ENCODE measurements at places on chromosomes 12 and 14.

- peak; percentile 27 for DNase-seq
These were observed 114.2 kb downstream of the TTC6 start for GRCh38 chr14:37709419-37710195.

DNA sequence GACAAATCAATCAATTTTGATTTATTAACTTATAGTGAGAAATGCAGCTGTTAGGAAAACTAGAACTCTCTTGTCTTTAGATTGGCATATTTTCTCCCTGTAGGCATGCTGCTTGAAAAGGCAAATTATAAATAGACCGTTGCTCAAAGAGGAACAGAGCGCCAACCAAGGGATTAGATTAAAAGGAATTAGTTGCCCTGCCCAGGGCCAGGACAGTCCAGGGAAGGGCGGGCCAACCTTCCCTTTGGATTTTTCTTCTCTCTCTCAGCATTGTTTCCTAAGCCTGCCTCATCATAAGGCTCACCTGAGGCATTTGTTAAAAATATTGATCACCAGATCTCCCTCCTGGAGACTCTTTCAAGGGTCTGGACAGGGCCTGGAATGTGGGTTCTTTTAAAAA lies 8.6 kb downstream of the CIPC start:
- no peak for DNase-seq

- peak; percentile 37 for DNase-seq
These were observed 1.6 kb downstream of the FMNL3 start for GRCh38 chr12:49705479-49706134.

GRCh38 chr14:92427096-92427495 lies 86.5 kb upstream of the RIN3 start:
- no peak for DNase-seq

DNA sequence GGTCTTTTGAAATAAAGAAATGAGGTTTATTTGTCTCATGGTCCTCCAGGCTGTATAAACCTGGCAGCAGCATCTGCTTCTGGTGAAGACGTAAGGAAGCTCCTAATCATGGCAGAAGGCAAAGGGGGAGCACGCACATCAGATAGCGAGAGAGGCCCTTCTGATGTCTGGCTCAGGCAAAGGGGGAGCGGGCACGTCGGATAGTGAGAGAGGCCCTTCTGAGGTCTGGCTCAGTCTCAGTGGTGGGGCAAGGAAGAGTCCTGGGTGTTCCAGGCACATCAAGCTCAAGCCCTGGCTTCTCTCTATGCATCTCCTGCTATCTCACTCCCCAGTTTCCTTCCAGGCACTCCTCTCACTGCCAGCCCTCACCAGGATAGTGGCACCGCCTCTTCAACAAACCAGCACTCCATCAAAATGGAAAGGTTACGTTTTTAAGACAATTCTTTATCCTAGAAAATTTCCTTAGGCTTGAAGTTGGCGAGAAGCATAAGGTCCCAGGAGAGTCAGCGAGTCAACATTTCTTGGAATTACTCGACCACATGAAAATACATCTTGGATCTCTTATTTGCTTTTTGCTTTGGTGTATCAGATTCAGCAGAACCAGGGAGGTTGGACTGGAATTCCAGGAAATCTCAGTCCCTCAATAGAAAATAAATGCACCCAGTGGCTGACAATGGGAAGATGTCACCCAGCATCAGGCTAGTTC lies 189.6 kb upstream of the TMEM132C start:
- no peak for DNase-seq

- no peak for DNase-seq
These were observed 3.9 kb downstream of the BLTP3B start for GRCh38 chr12:100138803-100139098.

- no peak for DNase-seq
These were observed 74.0 kb downstream of the SNAPC1 start for GRCh38 chr14:61836184-61836583.

DNA sequence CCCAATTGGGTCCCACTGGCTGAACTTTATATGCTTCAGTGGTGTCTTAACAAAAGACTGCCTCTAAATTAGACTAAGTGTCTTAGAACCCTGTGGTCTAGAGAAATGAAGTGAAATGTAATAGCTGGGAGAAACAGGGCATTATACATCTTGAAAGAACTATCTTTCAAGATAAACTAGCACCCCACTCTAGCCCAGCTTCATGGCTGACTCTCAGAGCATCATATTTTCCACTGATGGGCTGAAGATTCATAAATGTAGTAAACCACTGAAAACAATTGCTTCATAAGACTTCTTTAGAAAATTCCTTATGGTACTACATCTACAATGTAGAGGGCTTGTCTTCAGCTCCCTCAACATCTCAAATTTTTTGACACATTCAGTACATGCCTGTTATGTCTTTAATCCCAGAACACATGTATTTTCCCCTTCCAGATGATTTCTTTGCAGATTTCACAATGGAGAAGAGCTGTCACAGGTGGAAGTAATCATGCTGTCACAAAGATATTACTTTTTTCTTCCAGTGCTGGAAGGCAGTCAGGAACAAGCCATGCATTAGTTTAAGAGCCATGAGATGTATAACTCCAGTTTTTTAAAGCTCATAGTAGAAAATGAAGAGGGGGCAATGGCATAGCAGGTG lies 48.5 kb downstream of the IFNG-AS1 start:
- DNase-seq = no peak

- no peak for DNase-seq
These were observed 164.1 kb downstream of the C12orf42 start for GRCh38 chr12:103331643-103332042.

GRCh38 chr12:46650688-46651087 lies 175.1 kb downstream of the SLC38A4 start:
- DNase-seq = no peak

DNA sequence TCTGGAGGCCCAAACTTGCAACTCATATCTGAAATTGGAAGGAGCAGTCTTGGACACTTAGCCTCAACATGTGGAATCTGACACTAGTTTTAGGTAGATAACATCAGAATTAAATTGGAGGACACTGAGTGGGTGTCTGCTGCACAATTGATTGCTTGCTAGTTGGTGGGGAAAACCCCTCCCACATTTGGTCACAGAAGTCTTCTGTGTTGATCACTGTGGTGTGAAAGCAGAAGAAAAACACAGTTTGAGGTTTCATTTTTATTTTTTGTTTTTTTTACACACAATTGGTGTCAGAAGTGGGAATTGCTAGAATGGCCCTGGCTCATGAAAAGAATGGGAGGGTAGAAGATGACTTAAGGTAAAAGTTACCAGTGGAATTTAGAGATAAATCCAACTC lies 78.0 kb upstream of the CD163 start:
- DNase-seq = no peak

- peak; percentile 86 for DNase-seq
These were observed 438.7 kb downstream of the LRFN5 start for GRCh38 chr14:42045383-42045782.

GRCh38 chr14:75469606-75470237 lies 41.9 kb downstream of the JDP2 start:
- DNase-seq = no peak

DNA sequence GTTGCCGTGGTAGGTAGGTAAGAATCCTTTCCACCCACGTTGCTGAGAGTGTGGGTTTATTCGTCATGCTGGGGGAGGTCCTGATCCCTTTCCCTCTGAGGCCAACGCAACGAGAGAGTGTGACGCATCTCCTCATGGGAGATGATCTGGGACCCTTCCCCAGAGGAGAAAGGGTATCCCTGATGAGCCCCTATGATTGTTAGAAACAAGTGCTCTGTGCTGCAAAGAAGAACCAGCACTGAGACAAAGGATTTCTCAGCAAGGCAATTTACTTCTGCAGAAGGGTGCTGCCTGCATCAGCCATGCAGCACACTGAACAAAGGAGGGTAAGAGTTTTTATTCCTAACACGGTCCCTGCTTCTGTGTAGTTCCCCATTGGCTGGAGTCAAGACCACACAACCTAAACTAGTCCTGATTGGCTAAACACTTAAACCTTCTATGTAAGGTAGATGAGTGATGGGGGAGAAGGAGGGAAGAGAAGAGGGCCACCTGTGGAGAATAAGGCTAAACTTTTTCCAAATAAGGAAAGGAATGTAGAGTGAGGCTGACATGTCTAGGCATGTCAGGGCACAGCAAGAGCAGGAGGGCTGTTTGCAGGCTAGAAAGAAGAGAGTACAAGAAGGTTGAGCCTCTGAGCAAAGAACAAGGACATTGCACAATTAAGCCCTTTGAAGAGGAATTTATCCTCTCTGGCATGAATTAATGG lies 21.3 kb downstream of the CLEC2A start:
- no peak for DNase-seq

DNA sequence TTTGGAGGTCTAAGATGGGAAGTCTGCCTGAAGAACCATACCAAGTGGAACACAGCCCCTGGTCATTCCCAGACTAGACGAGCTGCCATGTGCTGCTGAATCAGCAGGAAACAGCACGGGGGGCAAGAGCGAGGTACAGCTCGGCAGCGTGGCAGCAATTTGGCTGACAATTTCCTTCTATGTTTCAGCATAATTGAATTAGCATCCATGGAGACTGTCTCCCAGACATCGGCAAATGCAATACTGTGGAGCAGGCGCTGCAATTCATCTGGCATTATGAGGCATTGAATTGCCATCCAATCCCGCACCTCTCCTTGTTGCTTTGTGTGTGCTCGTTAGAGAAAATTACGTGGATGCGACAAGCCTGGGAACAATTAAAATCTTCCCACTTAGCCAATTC lies 46.0 kb upstream of the CCDC60 start:
- no peak for DNase-seq

- DNase-seq = no peak
These were observed 6.7 kb upstream of the CLEC7A start for GRCh38 chr12:10136637-10137205.

- peak; percentile 47 for DNase-seq
These were observed 37.9 kb downstream of the A2ML1 start for GRCh38 chr12:8860165-8860961.

DNA sequence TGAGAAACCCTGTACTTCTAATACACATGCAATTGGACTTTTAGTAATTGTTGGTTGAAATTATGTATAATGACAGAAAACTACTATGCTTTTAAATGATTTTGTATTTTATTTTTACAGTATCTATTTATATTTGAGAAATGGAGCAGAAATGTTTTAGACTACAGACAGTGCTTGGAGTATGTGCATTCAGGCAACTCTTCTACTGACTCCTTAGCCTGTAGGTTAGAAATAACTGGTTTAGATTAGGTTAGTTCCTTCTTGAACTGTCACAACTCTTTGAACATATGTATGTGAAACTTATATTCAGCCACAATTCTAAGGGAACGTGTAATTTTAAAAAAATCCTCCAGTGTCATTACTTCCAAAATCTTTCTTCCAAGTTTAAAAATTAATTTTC lies 1.7 kb downstream of the FGFR1OP2 start:
- no peak for DNase-seq

GRCh38 chr12:91983935-91984334 lies 161.7 kb downstream of the BTG1 start:
- no peak for DNase-seq

- DNase-seq = no peak
These were observed at the start of gene FAM181A for GRCh38 chr14:93926873-93927799. Gene FAM181A, plus strand, starts transcription at chr14:93927344. Its CDS starts 942 bp downstream, at chr14:93928286.

- no peak for DNase-seq
These were observed 487.2 kb upstream of the SOX5 start for GRCh38 chr12:24436667-24437066.

- no peak for DNase-seq
These were observed 10.5 kb downstream of the ZFP36L1 start for GRCh38 chr14:68782091-68782981.

GRCh38 chr12:42962384-42962783 lies 372.8 kb upstream of the PRICKLE1 start:
- no peak for DNase-seq

DNA sequence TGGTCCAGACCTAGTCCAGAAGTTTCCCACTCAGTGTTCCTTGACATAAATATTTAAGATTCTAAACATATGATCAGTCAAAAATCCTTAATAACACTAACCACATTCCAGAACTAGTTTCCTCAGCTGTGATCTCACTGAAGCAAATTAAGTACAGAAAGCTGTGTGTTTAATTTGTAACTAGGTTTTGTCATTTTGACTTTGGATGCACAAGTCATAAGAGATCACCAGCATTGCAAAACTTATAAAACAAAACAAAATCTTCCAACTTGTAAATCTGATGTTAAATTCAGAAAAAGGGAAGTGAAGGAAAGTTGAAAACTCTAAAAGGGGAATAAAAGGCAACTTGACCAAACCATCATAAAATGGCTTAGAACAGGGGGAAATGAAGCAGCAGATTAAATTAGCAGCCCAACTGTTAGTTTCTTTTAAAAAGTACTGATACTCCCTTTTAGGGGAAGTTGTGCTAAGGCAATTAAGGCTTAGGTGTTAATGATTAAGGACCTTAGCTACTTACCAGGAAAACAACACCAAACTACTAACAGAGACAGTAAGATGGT lies 56.6 kb downstream of the SH2B3 start:
- DNase-seq = peak; percentile 53

DNA sequence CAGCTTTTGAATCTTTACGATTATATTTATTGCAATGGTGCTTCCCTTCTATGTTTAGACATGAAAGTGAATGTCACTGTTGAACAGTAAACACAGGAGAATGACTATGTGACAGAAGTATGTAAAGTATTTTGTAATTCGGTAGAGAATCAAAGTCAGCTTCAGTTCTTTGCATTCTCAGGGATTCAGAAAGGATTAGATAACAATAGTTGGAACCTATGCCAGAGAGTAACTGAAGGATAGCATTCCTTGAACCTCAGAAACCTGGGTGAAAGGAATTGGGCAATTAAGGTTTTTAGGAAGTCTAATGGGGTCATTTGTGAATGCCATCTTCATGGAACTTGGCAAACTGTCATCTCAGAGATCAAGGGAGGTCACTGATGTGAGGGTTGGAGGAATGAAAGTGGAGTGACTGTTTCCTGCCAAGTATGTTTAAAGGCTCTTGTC lies 305.3 kb upstream of the DDHD1 start:
- peak; percentile 70 for DNase-seq

- DNase-seq = peak; percentile 42
These were observed 137.0 kb upstream of the LMNTD1 start for GRCh38 chr12:25689996-25690501.

DNA sequence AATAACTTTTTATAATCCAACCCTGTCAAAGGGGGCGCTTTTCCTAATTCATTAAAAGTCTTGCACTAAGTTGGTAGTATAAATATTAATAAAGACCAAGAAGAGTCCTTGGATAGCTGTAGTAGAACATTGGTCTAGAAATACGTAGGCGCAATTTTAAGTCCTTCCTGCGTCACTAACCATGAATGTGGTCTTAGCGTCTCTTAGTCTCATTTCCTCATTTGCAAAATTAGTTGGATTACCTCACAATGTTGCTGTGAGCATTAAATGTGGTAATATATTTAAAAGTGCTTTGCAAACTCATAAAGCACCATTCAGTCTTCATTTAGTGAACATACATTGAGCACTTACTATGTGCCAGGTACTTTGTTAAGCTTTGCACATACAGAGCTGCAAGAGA lies 149.7 kb downstream of the AEBP2 start:
- no peak for DNase-seq

GRCh38 chr12:60201891-60202290 lies 606.1 kb downstream of the SLC16A7 start:
- DNase-seq = peak; percentile 43

DNA sequence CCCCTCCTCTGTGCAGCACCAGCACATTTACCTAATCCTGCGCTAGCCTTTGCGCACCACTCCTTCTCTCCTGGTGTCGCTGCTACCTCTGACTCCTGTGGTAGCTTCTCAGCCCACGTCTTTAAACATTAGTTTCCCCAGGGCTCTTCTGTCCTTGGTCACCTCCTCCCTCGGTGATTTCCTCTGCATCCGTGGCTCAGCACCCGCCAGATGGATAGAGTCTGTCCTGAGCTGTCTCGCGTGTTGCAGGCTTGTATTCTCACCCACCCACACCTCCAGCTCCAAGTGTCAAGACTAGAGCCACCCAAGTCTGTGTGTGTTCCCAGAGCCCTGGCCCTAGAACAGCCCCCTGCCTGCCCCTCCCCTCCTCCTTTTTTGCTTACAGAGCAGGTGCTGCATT lies 83.2 kb downstream of the EML1 start:
- DNase-seq = no peak

- no peak for DNase-seq
These were observed 11.9 kb downstream of the NAA30 start for GRCh38 chr14:57402173-57402852.
